ENCODE measurements at places on chromosomes 1 and 21. TPM values are rescaled to one million over a fixed set of nuclear protein-coding genes. Genes with fewer than 3 reads are reported as not detected.

FAM72D gene
- total RNA-seq: not detected

TPRG1L gene
- total RNA-seq: 44.4 TPM

KRTAP22-1 gene
- total RNA-seq: not detected

FMO5 gene
- 1.8 TPM for total RNA-seq

HSD11B1 gene
- 33.3 TPM for total RNA-seq

RNF2 gene
- total RNA-seq: 27.0 TPM

HAO2 gene
- not detected for total RNA-seq

DNAI4 gene
- 11.4 TPM for total RNA-seq

SV2A gene
- 25.0 TPM for total RNA-seq

BGLAP gene
- total RNA-seq: not detected

GPA33 gene
- not detected for total RNA-seq

LCE1D gene
- total RNA-seq: not detected

Data from fibroblast of the aortic adventitia (primary cell).